ENCODE measurements at places on chromosomes 12 and 14.
A peak's percentile ranks its signal among the peaks of the same experiment; 100 is the strongest.

DNA sequence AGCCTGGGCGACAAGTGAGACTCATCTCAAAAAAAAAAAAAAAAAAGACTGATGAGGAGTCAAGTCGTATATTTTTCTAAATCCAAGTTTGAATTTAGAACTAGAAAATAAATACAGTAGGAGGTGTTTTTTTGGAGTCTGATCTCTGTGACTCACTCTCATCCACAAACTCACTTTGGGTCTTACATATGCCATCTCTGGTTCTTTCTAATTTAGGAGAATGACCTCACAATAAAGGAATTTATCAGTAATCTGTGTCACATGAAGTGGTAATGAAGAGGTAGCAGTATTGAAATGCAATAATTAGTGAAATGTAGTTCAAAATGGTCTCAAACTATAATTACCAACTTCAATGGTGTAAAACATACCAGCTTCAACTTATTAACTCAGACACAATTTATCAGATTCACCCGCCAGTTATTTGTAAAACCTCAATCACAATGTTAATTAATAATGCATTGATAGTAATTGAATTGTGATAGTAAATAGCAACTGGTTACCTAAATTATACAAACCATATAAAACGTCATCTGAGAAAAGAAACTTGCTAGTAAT, 4.4 kb upstream of the CFL2 start:
- no peak for DNase-seq

DNA sequence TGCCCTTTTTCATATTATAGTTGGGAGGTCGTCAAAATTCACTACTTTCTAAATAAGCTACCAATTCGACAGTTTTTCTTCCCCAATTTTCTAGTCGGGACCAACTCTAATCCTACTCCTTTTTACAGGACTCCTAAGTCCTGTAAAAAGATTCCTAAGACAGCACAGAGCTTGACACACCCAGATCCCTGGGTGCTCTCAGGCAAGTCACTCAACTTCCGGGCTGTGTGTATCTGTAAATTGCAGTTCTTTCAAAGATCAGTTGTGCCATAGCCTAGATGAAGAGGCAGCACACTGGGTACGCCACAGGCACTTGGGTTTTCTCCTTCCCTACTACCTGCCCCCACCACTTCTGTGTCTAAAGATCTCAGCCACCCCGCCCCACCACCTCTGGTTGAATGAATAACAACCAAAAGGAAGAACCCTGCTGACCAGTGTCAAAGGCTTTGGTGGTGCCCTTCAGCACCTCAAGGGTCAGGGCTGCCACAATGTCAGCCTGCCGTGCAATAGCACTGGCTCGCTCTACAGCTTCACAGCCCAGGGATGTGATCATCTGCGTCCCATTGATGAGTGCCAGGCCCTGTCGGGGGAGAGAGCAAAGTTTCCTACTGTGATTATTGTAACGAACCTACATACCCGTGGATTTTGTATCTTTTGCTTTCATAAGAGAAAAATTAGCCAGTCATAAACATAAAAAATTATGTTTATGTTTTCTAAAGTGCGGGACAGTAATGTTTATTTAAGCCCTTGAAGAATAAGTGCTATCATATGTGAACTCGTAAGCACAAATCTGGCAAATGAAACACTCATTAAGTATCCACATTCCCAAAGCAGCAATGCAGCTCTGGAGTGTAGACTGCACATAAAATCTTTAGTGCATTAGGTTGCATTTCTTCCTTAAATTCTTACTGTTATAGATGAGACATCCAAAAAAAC, 9.2 kb downstream of the HAL start:
- DNase-seq = no peak

- DNase-seq = no peak
These were observed 244.0 kb downstream of the BCL11B start for GRCh38 chr14:99028041-99028440.

DNA sequence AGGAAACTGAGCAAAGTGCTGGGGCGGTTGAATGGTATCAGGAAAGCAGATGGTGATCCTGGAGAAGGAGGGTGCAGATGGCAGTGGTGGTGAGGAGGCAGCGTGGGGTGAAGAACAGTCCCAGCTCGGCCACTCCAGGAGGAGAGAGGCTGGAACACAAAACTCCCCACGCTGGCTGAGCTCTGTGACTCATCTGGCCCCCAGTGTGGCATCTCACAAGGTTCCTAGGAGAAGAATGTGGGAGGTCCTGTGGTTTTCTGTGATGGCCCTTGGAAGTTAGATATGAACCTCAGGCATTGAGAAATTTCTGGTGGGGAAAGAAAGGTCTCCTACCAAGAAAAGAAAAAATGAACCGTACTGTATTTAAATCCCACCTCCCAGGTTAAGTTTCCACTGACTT, 8.0 kb upstream of the NRXN3 start:
- no peak for DNase-seq

- DNase-seq = no peak
These were observed 17.8 kb downstream of the NCOR2 start for GRCh38 chr12:124549629-124550028.

- DNase-seq = no peak
These were observed 2.8 kb upstream of the A2ML1 start for GRCh38 chr12:8819666-8819980.

- no peak for DNase-seq
These were observed 37.3 kb upstream of the MYL2 start for GRCh38 chr12:110957652-110958051.

DNA sequence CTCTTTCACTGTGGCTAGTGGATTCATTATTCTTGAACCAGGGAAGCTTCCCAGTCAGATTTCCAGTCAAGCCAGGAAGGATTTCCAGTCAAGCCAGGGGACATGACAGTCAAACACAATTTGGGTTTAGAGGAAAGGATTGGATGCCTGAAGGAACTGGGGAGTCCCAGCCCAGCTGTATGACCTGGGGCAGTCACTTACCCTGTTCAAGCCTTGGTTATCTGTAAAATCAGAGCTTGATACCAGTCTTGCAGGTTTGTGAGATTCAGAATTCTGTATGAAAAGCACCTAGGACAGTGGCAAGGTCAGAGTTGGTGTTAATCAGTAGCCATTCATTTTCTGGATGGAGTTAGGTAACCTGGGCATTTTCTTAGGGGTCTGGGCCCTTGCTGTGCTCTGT, 152.7 kb downstream of the CHST11 start:
- DNase-seq = no peak

GRCh38 chr14:50083467-50084337, 32.7 kb downstream of the VCPKMT start:
- DNase-seq = peak; percentile 71

GRCh38 chr12:45671254-45671653, 58.3 kb upstream of the ARID2 start:
- DNase-seq = no peak

DNA sequence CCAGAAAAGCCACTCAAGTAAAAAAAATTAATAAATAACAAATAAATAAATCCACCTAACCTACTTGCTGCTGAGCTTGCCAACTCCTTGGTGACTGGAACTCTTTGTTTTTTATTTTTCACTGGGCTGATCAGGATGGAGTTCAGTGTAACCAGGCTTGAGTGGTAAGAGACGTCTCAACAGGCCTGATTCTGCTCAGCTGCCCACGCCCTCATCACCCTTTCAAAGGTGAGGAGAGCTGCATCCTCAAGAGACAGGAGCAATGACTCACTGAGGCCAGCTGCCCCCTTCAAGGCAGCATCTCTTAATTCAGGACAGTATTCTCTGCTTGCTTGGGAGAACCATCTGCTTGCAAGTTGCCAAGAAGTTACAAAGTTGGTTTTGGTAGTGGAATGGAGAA, 111.9 kb upstream of the CPM start:
- DNase-seq = no peak

GRCh38 chr12:1422604-1423315, 171.6 kb downstream of the FBXL14 start:
- no peak for DNase-seq

- DNase-seq = no peak
These were observed 37.0 kb downstream of the BTG1 start for GRCh38 chr12:92108651-92109050.

- no peak for DNase-seq
These were observed 8.8 kb downstream of the DTX1 start for GRCh38 chr12:113065126-113066007.

DNA sequence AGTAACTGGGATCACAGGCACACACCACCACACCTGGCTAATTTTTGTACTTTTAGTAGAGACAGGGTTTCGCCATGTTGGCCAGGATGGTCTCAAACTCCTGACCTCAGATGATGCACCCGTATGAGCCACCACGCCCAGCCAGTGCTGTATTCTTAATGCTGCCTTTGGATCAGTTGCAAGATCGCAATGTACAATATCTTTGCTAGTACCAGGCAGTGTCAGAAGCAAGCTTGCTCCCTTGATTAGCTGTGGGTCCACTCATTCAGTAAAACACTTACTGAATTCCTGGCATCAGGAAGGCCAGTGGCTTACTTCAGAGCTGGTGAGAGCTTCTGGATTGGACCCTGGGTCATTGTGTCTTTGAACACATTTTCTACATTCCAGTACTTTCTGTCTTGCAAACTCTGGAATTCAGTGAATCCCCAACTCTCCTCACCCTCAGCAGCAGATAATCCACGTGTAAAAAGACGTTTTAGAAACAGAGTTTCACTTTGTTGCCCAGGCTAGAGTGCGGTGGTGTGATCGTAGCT, 1183.7 kb downstream of the AACS start:
- no peak for DNase-seq

GRCh38 chr12:25377469-25378177, 126.9 kb upstream of the KRAS start:
- DNase-seq = peak; percentile 33

GRCh38 chr12:93894391-93895088, 217.4 kb downstream of the CRADD start:
- no peak for DNase-seq

Data from stimulated activated CD8-positive, alpha-beta memory T cell treated with anti-CD3 and anti-CD28 coated beads, Interleukin-7, amount 100 ng/mL, for 48 hours (primary cell).